ENCODE measurements at places on chromosomes 3 and 15.

DNA sequence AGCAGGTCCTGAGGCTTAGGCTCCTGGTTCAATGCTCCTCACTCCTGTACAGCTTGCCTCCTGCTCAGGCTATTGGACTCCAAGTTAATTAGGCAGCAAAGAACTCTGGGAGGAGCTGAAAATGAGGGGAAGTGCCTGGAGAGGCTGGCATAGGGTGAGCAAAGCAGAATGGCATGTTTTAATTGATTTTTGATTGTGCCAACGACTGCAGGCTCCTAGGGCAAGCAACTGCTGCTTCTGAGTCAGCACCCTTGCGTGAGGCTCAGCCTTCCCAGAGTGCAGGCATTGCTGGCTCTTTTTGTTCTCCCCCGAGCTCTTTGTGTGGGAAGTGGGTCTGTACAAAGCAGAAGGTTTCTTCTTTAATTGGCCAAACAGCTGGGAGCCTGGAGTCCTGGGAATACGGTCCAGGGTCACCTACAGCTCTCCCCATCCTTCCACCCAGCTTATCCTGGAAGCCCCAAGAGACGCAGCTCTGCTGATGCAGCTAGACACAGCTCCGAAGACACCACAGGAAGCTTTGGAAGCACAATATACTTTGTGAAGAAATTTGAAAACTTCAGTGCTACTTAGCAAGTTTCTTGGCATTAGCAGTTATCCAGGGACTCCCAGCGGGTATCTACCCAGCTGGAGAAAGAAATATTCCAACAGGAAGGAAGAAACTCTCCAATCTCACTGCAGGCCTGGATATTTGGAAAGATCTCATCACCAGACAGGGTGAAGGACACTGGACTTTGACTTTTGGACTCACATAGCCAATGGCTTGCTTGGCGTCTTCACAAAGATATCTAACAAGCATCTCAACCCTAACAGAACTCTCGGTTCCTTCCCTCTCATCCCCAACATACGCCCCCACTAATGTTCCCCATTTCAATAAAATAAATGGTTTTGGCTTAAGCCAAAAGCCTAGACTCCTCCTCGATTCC, 76.8 kb downstream of the BDH1 start:
- no peak for DNase-seq

DNA sequence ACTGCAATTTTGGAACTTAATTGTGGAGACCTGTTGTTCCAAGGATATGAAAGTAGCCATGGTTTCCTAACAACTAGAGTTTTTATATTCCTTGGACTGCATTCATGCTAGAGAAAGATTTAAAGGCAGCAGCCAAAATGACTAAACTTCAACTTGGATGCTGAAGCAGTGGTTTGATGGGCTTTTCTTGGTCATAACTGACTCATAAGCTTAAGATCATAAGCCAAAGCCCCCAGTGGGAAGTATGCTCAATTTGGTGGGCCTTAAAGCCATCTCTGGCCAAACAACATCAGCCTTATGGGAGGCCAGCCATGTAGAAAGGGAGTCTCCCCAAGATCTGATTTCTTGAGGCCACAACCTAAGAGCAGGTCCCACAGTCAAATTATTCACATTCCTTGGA, 80.2 kb downstream of the ZNF280D start:
- no peak for DNase-seq

DNA sequence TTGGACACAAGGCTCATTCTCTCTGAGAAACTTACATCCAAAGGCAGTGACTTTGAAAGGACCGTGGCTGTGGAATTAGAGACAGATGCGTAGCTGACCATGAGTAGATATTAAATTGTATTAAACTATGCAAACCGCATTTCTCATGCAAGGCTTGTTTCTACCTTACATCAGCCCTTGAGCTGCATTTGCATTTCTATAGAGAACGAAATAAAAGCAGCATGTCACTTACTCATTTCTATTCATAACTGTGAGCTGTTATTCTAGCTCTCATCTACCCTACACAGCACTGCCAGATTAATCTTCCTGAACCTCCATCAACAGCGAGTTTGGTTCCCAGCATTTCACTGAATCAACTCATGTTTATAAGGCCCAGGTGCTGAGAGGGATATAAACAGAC, 72.3 kb downstream of the THSD4 start:
- DNase-seq: no peak

DNA sequence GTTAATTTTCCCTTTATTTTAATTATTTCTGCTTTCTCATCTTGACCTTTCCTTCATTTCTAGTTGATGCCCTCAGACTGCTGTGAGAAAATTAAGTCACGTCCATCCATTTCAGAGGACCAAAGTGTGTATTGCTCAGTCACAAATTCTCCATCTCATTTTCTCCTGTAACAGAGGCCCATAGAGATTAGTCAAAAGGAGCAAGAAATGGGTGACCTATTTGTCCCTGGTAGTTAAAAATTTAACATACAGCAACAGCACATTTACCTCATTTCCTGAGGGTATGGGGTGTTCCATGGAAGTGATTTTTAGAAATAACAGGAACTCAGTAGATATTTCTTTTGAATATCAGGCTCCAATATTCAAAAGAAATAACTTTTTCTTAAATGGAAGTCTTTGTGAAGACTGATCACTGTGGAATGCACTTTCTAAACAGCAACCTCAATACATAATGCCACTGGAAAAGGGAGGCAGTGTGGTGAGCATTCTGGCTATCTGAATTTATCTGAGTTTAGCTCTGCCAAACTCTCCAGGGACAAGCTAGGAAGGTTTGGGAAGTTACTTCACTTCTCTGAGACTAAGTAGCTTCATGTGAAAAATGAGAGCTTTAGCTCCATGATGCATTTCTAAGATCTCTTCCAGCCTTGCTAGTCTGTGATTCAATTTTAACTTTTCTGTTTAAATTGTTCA, 808.2 kb downstream of the SQOR start:
- no peak for DNase-seq

DNA sequence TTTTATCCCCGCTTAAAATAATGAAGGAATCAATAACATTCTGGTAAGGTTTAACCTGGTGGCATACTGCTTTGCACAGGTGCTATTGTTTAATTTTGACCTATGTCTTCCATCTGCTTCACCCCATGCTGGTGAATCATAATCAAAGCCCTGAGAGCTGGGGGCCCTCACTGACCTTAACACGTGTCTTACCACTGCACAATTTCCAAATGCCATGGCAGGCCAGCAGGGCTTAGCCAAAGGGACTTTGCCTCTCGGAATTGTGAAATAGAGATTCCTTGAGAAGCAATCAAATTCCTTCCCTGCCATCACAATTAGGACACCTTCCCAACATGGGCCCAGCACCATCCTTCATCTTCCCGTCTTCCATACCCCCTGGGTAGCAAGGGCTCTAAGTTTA, 242.6 kb upstream of the THBS1 start:
- DNase-seq: no peak

DNA sequence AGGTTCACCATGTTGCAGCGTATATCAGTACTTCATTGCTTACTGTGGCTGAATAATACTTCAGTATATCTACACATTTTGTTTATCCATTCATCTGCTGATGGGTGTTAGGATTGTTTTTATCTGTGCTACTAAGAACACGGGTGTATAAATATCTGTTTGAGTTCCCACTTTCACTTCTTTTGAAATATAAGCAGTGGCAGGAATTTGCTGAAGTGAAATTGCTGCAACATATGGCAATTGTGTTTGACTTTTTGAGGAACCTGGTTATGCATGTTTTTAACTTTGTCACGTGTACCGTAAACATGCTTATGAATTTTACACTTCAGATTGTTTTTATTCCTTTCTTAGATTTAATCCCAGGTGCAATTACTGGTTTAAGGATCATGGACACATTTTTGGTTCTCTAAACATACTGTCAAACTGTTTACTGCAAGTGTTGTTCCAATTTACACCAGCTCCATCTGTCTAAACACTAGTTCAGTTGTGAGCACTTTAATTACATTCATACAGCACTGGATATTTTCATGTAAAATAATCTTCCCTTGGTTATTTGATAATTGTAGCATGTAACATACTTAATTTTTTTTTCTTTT, 23.1 kb downstream of the TRAK1 start:
- no peak for DNase-seq

DNA sequence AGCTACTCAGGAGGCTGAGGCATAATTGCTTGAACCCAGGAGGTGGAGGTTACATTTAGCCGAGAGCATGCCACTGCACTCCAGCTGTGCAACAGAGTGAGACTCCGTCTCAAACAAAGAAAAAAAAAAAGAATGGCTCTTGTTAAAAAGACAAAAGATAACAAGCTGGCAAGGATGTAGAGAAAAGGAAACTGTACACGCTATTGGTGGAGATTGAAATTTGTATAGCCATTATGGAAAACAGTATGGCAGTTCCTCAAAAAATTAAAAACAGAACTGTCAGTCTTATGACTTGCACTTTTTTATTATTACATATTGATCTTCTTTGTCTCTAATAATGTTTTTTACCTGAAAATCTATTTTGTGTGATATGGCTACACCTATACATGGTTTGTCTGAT, 41.9 kb downstream of the MEX3B start:
- DNase-seq: no peak

DNA sequence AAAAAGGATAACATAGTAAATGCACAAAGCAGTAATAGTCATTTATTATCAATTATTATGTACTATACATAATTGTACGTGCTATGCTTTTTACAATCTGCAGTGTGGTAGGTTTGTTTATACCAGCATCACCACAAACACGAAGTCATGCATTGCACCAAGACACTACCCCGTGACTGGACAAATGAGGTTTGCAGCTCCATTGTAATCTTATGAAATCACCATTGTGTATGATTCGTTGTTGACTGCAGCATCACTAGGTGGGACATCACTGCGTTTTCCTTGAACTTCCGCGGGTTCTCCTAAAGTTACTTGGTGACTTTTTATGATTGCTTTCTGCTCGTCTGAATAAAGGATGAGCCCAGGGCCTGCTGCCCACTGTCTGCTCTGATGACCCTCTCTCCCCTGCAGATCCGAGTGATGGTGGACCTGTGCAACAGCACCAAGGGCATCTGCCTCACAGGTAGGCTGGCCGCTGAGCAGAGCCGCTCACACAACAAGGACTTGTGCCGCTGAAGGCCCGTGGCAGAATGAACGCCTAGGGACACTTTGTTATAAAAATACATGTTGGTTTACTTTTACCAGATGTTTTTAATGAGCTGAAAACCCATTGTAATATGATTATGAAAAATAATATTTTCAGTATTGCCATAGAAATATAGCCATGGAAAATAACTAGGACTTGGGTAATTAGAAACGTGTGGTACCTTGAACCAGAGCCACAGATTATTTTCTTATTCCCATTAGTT, 35.8 kb downstream of the GLDN start:
- DNase-seq: no peak

DNA sequence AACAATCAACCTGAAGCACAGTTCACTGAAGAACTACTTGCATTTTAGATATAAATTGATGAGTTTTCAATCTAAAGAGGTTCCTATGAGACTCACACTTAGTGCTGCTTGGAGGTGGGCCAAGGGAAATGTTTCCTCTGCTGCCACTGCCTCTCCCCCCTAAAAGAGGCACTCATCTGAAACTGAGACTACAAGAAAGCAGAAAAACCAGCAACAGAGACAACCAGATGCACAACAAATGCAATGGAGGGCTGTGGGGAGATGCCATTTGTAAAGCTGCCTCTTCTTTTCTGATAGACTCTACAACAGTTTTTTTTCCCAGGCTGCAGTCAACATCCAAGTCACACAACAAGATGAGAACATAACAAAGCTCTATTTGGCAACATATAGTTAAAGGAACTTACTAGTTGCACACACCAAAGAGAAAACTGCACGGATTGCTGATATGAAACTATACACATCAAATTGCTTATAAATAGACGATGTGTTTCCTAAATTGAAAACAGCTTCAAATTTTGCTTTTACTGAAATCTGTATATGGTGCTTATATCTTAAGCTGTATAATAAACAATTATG, 11.0 kb downstream of the TSPAN3 start:
- DNase-seq: no peak

GRCh38 chr15:75966073-75966472, 46.2 kb downstream of the NRG4 start:
- DNase-seq: no peak

GRCh38 chr3:156149876-156150275, 29.5 kb downstream of the KCNAB1 start:
- DNase-seq: no peak

- DNase-seq: no peak
Measured at GRCh38 chr3:19898721-19899120, 35.3 kb downstream of the EFHB start.

DNA sequence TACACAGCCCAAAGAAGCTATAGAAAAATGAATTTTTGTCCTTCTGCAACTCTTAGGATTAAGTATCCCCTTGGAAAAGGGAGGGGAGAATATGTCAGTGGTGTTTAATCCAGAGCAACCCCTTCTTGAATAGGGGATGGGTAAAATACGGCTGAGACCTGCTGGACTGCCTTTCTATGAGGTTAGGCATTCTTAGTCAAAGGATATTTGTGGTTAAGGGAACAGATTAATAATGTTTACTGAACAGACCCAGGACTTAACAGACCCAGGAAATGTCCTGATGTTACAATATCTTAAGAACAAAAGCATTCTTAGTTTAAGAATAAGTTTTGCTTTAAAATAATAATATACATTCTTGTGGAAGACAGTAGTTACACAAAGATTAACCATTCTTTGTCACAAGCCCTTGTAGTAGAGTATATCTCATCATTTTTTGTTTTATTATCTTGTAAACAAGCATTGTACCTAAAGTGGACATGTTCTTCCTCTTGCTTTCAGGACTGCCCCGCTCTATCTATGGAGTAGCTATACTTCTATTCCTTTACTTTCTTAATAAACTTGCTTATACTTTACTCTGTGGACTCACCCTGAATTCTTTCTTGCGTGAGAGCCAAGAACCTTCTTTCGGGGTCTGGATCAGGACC, 43.8 kb upstream of the B3GALNT1 start:
- no peak for DNase-seq

DNA sequence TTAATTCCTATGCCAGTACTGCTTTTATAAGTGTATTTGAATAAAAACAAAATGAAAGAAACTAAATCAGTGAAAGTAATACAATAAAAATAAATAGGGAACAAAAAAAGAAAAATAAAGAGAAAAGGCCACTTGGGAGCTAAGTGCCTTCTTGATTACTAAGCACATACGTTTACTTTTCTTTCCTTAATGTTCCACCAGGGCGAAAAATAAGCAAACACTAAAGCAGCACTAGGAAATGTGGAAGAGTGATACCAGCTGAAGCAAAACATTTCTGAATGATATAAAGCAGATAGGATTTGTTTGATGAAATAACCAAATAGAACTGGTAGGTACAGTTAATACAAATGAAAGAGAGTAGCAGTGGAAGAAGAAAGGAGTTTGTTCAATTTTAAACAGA, 132.8 kb upstream of the ZPLD1 start:
- DNase-seq: no peak

- DNase-seq: no peak
Measured at GRCh38 chr3:185837414-185837813, 12.6 kb upstream of the IGF2BP2 start.

DNA sequence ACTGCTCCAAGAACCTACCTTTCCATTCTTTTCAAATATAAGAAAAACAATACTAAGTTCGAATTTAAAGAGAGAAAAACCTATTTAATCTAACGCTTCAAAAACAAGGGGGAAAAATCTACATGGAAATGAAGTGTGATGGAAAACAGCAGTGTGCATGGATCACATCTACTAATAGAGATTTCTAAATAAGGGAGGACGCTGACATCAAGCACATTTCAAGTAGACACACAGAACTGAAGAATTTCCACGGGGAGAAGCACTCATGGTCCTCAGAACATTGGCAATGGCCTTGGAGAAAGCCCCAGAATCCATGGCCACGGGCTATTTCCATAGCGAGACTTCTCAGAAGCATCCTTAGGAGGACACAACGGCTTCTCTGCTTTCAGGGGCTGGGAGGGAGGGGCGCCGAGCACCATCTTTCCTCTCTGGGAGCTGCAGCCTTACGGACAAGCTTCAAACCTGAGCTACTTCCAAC, 1.0 kb downstream of the TASOR start:
- no peak for DNase-seq

- DNase-seq: no peak
Measured at GRCh38 chr3:114880078-114880477, 267.0 kb downstream of the ZBTB20 start.

Measured in T-cell (primary cell).